Neural progenitor cell (in vitro differentiated cells): ENCODE measurements at places on chromosomes 1 and 21. TPM values are rescaled to one million over a fixed set of nuclear protein-coding genes. Genes with fewer than 3 reads are reported as not detected.
A peak's percentile ranks its signal among the peaks of the same experiment; 100 is the strongest.

TP73 gene
- 0.31 TPM in 1 of 2 replicates, not detected in the other for total RNA-seq

LINGO4 gene
- total RNA-seq, result not detected in 2 replicates

GRCh38 chr1:35451125-35451528 lies 106.1 kb downstream of the KIAA0319L start:
- no peaks in the 10 kb centered on the region for H3K27me3 ChIP-seq
- H3K4me3 ChIP-seq, result no peak overlapping the region
- DNase-seq, result peak; percentile 83
- no peak overlapping the region for H3K27ac ChIP-seq
- H3K4me1 ChIP-seq, result no peaks in the 10 kb centered on the region

DNA sequence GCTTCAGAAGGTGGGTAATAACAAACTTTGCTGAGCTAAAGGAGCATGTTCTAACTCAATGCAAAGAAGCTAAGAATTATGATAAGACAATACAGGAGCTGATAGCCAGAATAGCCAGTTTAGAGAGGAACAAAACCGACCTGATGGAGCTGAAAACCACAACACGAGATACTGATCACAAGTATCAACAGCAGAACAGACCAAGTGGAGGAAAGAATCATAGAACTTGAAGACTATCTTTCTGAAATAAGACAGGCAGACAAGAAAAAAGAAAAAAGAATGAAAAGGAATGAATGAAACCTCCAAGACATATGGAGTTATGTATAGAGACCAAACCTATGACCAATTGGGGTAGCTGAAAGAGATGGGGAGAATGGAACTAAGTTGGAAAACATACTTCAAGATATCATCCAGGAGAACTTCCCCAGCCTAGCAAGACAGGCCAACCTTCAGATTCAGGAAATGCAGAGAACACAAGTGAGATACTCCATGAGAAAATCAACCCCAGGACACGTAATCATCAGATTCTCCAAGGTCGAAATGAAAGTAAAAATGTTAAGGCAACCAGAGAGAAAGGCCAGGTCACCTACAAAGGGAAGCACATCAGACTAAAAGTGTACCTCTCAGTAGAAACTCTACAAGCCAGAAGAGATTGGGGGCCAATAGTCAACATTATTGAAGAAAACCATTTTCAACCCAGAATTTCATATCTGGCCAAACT lies 20.5 kb downstream of the CD84 start:
- H3K27ac ChIP-seq, result no peak overlapping the region
- H3K36me3 ChIP-seq, result no peaks in the 10 kb centered on the region
- H3K4me3 ChIP-seq, result no peak overlapping the region

DNA sequence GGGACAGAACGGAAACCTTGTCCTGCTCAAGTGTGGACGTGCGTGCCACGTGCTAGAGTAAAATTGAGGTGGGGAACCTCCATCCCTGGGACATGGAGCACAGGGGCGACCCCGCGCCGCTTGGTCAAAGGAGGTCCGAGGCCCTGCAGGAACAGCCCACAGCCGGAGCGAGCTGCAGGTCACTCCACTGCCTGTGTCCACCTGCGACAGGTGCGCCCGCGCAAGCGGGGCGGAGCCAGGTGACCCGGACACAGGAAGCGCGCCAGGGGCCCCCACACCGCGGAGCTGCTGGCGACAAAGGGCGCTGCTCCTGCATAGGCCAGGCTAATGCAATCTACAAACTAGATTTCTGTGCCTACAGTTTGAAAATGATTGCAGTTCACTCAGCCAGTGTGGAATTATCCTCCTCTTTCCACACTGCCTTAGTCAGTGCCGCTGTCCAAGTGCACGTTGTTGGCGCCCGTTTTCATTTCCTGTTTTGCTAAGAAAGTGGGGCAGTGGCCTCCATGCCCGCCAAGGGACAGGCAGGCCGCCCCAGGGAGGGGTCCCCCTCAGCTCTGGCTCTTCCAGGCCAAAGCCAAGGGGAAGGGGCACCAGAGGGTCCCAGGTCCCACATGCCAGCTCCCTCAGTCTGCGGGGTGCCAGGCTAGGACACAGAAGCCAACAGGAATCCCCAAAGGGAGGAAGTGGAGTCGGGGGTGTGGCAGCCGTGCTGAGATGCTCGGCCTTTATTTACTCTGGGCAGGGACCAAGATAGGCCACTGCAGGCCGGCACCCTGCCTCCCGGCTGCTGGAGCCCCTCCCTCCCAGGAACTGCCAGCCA lies 4.3 kb upstream of the NADK start:
- peak overlapping the region; percentile 18 for H3K4me3 ChIP-seq
- H3K4me1 ChIP-seq, result peaks cover 15% of the 10 kb centered on the region

DNA sequence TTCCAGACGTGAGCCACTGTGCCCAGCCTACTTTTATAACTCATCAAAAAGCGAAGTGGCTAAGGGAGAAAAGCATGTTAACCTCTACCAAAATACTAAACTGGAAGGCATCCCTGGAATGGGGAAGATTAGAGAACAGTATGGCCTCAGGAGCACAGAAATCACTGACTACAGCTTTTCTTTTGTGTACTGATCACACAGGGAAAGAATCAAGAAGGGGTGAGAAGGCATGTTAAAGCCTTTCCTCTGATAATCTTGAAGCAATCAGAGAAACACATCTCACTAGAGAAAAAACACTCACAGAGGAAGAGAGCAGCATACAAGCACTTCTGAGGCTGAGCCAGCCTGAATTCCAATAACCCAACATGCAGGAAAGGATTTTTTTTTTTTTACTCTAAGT lies 10.7 kb downstream of the PCAT6 start:
- H3K4me3 ChIP-seq, result no peak overlapping the region
- H3K36me3 ChIP-seq, result no peaks in the 10 kb centered on the region
- no peaks in the 10 kb centered on the region for H3K4me1 ChIP-seq
- H3K27me3 ChIP-seq, result no peaks in the 10 kb centered on the region
- no peak overlapping the region for H3K27ac ChIP-seq

DNA sequence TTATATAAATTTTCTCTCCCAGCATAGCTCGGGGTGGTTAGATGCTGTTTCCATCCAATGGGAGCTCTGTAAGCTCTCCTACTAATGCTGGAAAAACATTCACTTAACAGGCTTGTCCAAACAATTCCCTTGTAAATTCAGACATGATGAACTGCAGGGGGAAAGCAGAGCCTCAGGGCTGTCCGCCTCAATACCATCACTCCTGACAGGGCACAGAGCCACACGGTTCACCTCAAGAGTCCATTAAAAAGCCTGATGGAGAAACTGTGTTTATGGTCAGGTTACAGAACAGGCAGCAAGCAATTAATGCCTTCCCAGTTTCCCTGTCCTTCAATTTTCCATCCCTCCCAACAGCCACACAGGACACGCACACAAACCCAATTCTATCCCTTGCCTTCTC lies 171.0 kb downstream of the BRINP2 start:
- H3K36me3 ChIP-seq, result no peaks in the 10 kb centered on the region
- no peak overlapping the region for H3K4me3 ChIP-seq
- no peaks in the 10 kb centered on the region for H3K27me3 ChIP-seq

DNA sequence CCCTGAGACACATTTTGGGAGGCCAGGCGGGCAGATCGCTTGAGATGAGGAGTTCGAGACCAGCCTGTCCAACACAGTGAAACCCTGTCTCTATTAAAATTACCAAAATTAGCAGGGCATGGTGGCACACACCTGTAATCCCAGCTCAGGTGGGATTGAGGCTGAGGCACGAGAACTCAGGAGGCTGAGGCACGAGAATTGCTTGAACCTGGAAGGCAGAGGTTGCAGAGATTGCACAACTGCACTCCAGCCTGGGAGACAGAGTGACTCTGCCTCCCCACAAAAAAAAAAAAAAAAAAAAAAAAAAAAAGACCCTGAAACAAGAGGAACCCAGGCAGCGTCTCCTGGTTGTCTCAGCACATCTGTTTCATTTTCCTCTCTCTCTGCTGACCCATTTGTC lies 24.2 kb downstream of the PGM1 start:
- H3K27me3 ChIP-seq, result no peaks in the 10 kb centered on the region
- no peak overlapping the region for H3K4me3 ChIP-seq
- H3K4me1 ChIP-seq, result peaks cover 18% of the 10 kb centered on the region
- no peaks in the 10 kb centered on the region for H3K36me3 ChIP-seq
- no peak overlapping the region for H3K27ac ChIP-seq

DNA sequence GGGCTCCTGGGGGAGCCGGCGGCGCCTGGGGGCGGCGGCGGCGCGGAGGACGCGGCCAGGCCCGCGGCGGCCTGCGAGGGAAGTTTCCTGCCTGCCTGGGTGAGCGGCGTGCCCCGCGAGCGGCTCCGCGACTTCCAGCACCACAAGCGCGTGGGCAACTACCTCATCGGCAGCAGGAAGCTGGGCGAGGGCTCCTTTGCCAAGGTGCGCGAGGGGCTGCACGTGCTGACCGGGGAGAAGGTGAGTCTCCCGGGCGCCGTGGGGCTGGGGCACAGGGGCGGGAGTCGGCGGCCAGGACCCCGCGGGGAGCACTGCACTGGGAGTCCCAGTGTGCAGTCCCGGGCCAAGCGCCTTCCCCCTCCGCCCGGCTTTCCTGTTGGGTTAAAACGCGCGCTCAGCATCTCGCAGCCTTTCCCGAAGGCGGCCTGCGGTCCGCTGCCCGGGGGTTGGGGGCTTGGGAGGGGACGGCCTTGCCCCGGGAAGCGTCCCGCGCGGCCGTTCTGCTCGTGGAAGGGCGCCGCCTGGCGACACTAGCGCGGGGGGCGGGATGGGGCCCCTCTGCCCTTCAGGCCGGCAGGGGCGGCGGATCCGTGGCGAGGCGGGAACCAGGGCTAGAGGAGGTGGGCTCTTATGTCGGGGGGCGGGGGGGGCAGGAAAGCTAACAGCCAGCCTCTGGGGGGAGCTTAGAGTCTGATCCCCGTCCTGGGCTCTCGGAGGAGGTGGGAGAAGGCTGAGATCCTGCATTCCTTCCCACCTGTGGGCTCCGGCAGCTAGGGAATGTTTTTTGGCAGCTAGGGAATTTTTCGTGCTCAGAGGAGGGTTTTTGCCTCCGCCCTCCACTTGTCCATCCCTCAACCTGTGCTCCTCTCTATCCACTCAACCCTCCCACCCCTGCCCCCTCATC lies 1.1 kb downstream of the HUNK start:
- H3K27ac ChIP-seq, result no peak overlapping the region
- H3K27me3 ChIP-seq, result peaks cover 45% of the 10 kb centered on the region
- no peaks in the 10 kb centered on the region for H3K36me3 ChIP-seq
- peaks cover 33% of the 10 kb centered on the region for H3K4me1 ChIP-seq
- H3K4me3 ChIP-seq, result peak overlapping the region; percentile 99

- no peak overlapping the region for H3K27ac ChIP-seq
- H3K36me3 ChIP-seq, result no peaks in the 10 kb centered on the region
- H3K4me1 ChIP-seq, result peaks cover 26% of the 10 kb centered on the region
- no peak overlapping the region for H3K4me3 ChIP-seq
- peak; percentile 25 for DNase-seq
Observed at GRCh38 chr1:54136269-54136896, 16.4 kb downstream of the CDCP2 start.
